Right atrium auricular region (tissue), 2 donors: ENCODE measurements at places on chromosomes 6 and 20. TPM values are rescaled to one million over a fixed set of nuclear protein-coding genes. Genes with fewer than 3 reads are reported as not detected.

The NR2E1 gene
- not detected for total RNA-seq

The AKAP7 gene
- total RNA-seq = 10.2 TPM

The WFDC10B gene
- total RNA-seq = not detected

The MTFR2 gene
- total RNA-seq = 0.70 TPM

The TOP1 gene
- total RNA-seq = 19.7 TPM

The MLN gene
- not detected for total RNA-seq

The SLC25A27 gene
- 6.2 TPM for total RNA-seq

The PTGIS gene
- total RNA-seq = 169 TPM

DNA sequence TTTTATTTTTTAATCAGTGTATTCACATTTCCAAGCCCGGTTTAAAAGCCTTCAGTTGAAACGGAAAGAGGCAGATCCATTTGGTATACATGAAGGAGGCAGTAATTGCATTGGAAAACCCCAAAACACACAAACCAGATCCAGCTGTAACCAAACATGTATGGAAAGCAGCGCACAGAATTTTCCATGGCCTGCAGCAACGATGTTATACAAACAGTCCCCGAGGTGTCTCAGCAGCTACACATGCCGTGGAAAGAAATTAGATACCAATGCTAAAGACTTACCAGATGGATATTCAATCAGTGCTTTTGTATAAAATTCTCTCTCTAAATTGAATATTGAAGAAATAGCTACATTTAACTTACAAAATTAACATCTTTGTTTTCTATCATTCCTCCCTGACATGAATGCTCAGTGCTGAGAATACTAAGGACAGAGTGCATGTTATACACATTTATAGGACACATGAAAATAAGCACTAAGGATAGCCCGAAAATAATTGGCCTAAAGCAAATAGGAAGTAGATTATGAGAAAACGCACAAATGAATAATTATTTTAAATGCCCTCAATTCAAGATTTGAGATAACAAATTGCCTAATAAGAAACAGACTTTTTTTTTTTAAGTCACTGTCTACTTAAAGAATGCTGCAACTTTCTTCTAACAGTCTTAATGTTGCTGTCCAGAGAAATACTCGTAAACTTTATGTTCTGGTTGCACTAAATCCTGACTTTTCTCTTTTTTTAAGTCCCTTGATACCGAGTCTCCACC, 713.1 kb downstream of the HDGFL1 start:
- no peak for DNase-seq
- no peak overlapping the region for H3K4me3 ChIP-seq
- H3K27me3 ChIP-seq = no peaks in the 10 kb centered on the region
- H3K4me1 ChIP-seq = no peaks in the 10 kb centered on the region

GRCh38 chr6:43900916-43901732, 131.1 kb downstream of the VEGFA start:
- DNase-seq = no peak
- H3K27me3 ChIP-seq = no peaks in the 10 kb centered on the region
- H3K4me1 ChIP-seq = peaks cover 7% of the 10 kb centered on the region
- H3K4me3 ChIP-seq = no peak overlapping the region
- H3K27ac ChIP-seq = no peak overlapping the region

DNA sequence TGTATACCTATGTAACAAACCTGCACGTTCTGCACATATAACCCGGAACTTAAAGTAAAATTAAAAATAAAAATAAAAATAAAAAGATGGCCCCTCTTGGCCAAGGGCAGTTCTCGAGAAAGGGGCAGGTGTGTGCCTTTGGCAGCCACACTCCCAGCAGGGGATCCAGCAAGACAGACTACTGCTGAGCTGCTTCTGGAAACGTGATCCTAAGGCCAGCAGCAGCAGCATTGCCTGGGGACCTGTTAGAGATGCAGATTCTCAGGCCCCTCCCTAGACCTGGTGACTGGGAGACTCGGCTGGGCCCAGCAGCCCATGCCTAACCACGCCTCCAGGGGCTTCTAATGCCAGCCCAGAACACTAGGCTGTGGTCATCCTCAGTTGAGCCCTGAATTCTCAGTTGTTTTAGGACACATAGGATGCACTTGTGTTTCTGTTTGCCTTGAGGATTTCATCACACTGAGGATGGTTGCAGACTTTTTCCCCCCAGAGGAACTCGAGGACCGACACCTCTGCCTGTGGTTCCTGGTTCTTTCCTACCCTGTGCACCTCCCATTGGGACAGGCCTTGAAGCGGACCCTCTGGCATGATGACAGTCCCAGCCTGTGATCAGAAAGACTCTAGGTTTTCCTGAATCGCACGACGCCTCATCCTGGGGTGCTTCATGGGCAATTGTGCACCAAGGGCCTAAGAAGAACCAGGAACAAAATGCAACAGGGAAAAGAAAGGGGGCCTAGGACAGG, 105.9 kb downstream of the TOX2 start:
- H3K27ac ChIP-seq = no peak overlapping the region
- peaks cover 11% of the 10 kb centered on the region for H3K4me1 ChIP-seq
- no peaks in the 10 kb centered on the region for H3K36me3 ChIP-seq
- no peak overlapping the region for H3K4me3 ChIP-seq

DNA sequence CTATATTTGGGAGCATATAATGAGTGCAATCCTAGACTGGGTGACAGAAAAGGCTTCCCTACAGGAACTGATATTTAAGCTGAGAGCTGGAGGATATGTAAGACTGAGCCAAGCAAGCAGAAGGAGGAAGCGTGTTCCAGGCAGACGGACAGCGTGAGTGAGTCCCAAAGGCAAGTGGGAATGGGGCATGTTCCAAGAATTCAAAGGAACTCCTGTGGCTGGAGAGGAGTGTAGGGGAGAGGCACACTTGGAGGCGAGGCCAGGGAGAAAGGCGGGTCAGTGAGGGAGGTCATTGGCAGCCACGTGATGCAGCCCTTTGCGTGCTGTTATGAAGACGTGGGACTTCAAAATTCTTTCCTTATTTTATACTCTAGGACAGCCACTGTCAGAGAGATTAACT, 27.9 kb upstream of the SGK1 start:
- H3K27ac ChIP-seq = peak overlapping the region; percentile 42
- H3K4me3 ChIP-seq = no peak overlapping the region
- no peaks in the 10 kb centered on the region for H3K4me1 ChIP-seq
- H3K27me3 ChIP-seq = no peaks in the 10 kb centered on the region

GRCh38 chr20:33053291-33054106, at the start of gene BPIFB3:
BPIFB3 (plus strand) TSS chr20:33053903; CDS start chr20:33055436, 1,533 bp downstream.
- no peaks in the 10 kb centered on the region for H3K4me1 ChIP-seq
- H3K36me3 ChIP-seq = no peaks in the 10 kb centered on the region
- no peaks in the 10 kb centered on the region for H3K27me3 ChIP-seq
- DNase-seq = no peak
- H3K4me3 ChIP-seq = no peak within 1 kb of the TSS

GRCh38 chr6:69391106-69391505, 405.7 kb downstream of the LMBRD1 start:
- no peak overlapping the region for H3K4me3 ChIP-seq
- no peak overlapping the region for H3K27ac ChIP-seq
- no peaks in the 10 kb centered on the region for H3K4me1 ChIP-seq
- DNase-seq = no peak
- no peaks in the 10 kb centered on the region for H3K27me3 ChIP-seq
- H3K36me3 ChIP-seq = no peaks in the 10 kb centered on the region

DNA sequence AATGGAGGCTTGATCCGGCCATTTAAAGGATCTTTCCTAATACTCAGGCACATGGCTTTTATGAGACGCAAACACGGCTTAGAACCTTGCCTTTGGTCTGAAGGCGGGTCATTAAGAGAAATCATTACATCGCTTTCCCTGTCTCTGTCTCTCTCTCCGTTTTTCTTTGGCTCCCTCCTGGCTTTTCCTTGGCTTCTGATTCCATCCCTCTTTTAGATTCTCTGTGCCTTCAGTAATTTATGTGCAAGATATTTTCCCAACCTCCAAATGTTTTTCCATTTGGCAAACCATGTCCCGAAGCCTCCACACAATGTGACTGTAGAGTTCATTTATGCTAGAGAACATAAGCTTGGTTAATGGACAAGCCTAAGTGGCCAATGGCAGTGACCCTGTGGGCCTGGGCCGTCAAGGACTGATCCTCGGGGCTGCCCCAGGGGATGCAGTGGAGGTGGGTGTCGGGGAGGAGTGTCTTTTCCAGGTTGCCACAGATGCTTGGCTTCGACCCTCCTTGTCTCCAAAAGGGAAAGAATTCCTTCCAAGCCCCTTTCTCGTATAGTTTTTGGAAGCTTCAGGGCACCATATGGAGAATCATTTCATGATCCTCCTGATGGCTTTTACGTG, 157.0 kb downstream of the SCML4 start:
- no peaks in the 10 kb centered on the region for H3K27me3 ChIP-seq
- H3K27ac ChIP-seq = peak overlapping the region; percentile 14
- no peak overlapping the region for H3K4me3 ChIP-seq

GRCh38 chr6:150710236-150710635, 110.6 kb downstream of the PLEKHG1 start:
- no peak overlapping the region for H3K27ac ChIP-seq
- no peaks in the 10 kb centered on the region for H3K36me3 ChIP-seq
- H3K4me3 ChIP-seq = no peak overlapping the region
- no peak for DNase-seq
- H3K4me1 ChIP-seq = peaks cover 10% of the 10 kb centered on the region

DNA sequence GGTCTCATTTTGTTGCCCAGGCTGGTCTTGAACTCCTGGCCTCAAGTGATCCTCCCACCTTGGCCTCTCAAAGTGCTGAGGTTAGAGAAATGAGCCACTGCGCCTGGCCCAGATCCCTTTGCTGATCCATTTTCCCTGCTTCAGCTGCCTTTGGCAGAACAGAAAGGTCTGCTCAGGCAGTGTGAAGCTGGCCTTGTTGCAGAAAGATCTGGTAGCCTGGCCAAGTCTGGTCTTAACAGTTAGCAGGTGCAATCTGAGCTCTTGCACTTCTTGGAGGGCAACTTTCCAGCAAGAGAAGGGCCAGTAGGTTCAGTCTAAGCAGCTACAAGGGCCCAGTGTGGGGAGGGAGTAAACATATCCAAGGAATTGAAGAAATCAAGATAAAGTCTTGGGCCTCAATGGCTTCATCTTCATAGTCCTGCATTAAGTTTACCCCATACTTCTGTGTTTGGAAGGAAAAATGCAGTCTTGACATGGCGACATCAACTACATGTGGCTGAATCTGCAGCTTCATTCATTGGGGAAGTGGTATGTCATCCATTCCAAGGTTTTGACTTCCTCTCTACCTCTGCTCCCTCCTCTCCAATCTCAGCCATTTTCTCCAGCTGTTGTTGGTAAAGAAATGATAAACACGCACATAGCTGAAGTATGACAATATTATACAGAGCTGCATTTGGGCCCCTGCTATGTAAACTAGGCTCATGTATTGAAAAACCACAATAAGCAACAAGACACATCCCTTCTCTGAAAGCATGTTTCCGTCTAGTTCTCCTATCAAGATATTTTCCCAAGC, 39.0 kb upstream of the NEDD9 start:
- peaks cover 9% of the 10 kb centered on the region for H3K4me1 ChIP-seq
- no peak for DNase-seq
- H3K36me3 ChIP-seq = no peaks in the 10 kb centered on the region
- H3K27me3 ChIP-seq = no peaks in the 10 kb centered on the region

- H3K4me1 ChIP-seq = no peaks in the 10 kb centered on the region
- H3K27me3 ChIP-seq = no peaks in the 10 kb centered on the region
- DNase-seq = no peak
- no peaks in the 10 kb centered on the region for H3K36me3 ChIP-seq
- H3K4me3 ChIP-seq = no peak overlapping the region
These were observed 304.1 kb downstream of the RFPL4B start for GRCh38 chr6:112651239-112651638.

DNA sequence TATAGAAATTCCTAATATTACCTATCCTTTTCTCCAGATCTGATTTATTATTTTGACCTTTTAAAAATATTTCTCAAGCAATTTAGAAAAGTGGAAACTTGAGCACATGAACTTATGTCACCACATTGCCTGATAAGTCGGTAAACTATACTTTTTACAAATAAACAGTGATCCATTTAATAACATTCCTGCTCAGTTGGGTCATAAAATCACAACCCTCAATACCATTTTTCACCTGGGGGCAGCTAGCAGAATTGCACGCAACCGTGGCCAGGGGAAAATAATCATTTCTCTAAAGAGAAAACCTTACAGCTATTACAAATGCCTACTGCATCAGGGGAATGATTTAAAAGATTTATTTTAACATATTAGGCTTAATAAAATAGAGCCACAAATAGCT, 614.5 kb downstream of the PHF3 start:
- H3K4me1 ChIP-seq = no peaks in the 10 kb centered on the region
- H3K27ac ChIP-seq = no peak overlapping the region
- no peaks in the 10 kb centered on the region for H3K36me3 ChIP-seq
- H3K27me3 ChIP-seq = no peaks in the 10 kb centered on the region

GRCh38 chr6:77587963-77588362, 64.9 kb upstream of the MEI4 start:
- no peaks in the 10 kb centered on the region for H3K27me3 ChIP-seq
- no peak overlapping the region for H3K27ac ChIP-seq
- no peaks in the 10 kb centered on the region for H3K4me1 ChIP-seq
- H3K36me3 ChIP-seq = no peaks in the 10 kb centered on the region

GRCh38 chr6:26284537-26285142, 80.4 kb upstream of the BTN3A2 start:
- H3K36me3 ChIP-seq = no peaks in the 10 kb centered on the region
- peak overlapping the region; percentile 58 for H3K4me3 ChIP-seq
- H3K27ac ChIP-seq = peak overlapping the region; percentile 90
- peak; percentile 76 for DNase-seq

DNA sequence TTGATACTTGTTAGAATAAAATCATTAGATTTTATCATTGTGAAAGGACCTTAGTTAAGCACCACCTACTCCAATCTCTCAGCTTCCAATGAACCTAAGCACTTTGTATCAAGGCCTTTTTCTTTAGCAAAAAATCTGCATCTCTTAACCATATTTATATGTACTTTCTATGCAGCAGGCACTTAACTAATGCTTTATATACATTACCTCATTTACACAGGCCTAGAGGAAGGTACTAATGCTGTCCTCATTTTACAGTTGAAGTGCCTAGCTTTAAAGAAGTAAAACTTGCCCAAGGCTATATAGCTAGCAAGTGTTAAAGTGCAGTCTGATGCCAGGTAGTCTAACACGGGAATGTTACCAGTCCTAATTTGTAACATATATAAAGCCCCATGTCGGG, 14.0 kb downstream of the MAP3K7 start:
- no peaks in the 10 kb centered on the region for H3K27me3 ChIP-seq
- DNase-seq = no peak
- H3K4me1 ChIP-seq = no peaks in the 10 kb centered on the region
- no peak overlapping the region for H3K27ac ChIP-seq
- H3K36me3 ChIP-seq = peaks cover 8% of the 10 kb centered on the region

- H3K27ac ChIP-seq = no peak overlapping the region
- no peaks in the 10 kb centered on the region for H3K27me3 ChIP-seq
- DNase-seq = no peak
- H3K4me1 ChIP-seq = no peaks in the 10 kb centered on the region
- no peak overlapping the region for H3K4me3 ChIP-seq
These were observed 43.3 kb downstream of the TMEM170B start for GRCh38 chr6:11580686-11581405.

DNA sequence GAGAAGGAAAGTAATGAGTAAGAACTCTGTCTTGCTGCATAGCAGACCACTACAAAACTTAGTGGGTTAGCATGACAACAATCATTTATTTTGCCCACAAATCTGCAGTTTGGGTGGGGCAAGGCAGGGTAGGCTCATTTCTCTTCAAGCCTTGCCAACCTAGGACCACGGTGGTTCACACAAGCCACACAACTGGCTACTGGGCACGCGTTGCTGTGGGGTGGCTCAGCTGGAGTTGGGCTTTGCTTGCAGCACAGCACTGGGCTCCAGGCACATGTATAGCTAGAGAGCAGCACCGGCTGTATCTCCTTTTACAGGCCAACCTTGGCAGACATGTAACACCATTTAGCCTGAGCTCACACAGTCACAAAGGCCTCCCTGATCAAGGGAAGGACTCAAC, 4.6 kb upstream of the NXT1 start:
- H3K27ac ChIP-seq = no peak overlapping the region
- H3K36me3 ChIP-seq = no peaks in the 10 kb centered on the region
- no peaks in the 10 kb centered on the region for H3K4me1 ChIP-seq
- no peaks in the 10 kb centered on the region for H3K27me3 ChIP-seq
